ENCODE measurements at places on chromosomes 5 and 9.

DNA sequence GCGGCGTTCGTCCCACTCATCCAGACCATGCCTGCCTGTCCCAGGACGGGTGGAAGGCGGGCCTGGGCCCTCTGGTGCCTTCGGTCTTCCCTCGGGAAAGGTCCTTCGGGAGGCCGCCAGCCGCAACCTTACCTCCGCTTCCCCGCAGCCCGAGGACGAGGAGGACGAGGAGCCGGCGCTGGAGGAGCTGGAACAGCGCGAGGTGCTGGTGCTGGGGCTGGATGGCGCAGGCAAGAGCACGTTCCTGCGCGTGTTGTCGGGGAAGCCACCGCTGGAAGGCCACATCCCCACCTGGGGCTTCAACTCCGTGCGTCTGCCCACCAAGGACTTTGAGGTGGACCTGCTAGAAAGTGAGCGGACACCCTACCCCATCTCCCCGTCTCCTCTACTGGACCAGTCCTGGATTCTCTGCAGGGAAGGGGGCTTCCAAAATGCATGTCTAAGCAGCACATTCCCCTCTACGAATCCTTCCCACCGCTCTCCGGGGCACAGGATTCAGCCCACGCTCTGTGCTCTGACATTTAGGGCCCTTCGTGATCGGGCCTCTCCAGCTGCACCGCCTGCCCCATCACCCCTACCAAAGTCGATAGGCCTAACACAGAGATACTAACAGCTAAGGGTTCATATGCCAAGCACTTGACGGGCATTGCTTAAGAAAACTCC, 1.1 kb downstream of the ARL10 start:
- no peak for DNase-seq

- no peak for DNase-seq
Measured at GRCh38 chr9:84513473-84513872, 156.1 kb upstream of the NTRK2 start.

GRCh38 chr9:128362774-128363173, 8.4 kb upstream of the URM1 start:
- DNase-seq: no peak

- DNase-seq: no peak
Measured at GRCh38 chr5:61245936-61246335, 83.7 kb upstream of the SMIM15 start.

DNA sequence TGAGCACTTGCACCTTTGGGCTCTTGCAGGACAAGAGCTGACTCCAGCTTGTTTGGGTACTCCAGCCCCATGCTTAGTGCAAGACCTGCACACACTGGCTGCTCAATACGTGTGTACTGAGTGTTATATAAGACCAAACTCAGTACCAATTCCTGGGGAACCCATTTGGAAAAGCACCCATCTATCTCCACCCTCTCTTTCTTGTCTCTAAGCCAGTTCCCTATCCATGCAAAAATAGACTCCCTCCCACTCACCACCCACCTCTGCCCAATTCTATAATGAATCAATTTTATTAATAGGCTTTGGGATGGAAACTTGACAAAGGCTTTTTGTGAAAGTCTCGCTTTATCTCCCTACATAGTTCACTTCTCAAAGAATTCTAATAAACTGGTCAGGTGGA, 60.9 kb upstream of the CPLX2 start:
- DNase-seq: no peak

- DNase-seq: no peak
Measured at GRCh38 chr9:36837431-36838405, 196.3 kb downstream of the PAX5 start.

GRCh38 chr9:114249424-114250234, 73.3 kb upstream of the ORM1 start:
- no peak for DNase-seq

DNA sequence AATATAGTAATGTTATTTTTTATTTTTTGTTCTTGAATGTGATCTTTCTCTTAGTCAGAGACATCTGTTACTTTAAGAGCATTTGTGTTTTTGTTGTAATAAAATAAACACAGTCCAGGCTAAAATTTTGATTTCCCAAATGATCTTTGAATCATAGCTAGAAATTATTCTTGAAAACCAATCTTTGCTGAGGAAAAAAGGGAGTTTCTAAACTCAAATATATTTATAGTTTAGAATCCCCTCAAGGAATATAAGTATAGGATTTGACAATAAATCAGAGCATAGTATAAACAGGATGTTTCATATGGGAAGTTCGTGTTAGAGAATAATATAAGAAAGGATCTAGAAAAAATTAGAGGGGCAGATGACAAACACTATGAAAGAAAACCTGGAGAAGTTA, 118.8 kb upstream of the ADAMTS19 start:
- DNase-seq: no peak

- DNase-seq: no peak
Measured at GRCh38 chr5:51988634-51989033, 605.4 kb downstream of the ISL1 start.

- no peak for DNase-seq
Measured at GRCh38 chr5:88813244-88813643, 69.7 kb downstream of the MEF2C start.

- no peak for DNase-seq
Measured at GRCh38 chr5:169971780-169972179, 8.5 kb downstream of the INSYN2B start.
